ENCODE measurements at places on chromosomes 3 and 15. TPM values are rescaled to one million over a fixed set of nuclear protein-coding genes. Genes with fewer than 3 reads are reported as not detected.

- no peak for DNase-seq
Measured at GRCh38 chr3:133644768-133645167, 17.0 kb downstream of the TOPBP1 start.

GRCh38 chr3:150721285-150722130 lies 17.8 kb upstream of the ERICH6 start:
- DNase-seq = peak; percentile 82

DNA sequence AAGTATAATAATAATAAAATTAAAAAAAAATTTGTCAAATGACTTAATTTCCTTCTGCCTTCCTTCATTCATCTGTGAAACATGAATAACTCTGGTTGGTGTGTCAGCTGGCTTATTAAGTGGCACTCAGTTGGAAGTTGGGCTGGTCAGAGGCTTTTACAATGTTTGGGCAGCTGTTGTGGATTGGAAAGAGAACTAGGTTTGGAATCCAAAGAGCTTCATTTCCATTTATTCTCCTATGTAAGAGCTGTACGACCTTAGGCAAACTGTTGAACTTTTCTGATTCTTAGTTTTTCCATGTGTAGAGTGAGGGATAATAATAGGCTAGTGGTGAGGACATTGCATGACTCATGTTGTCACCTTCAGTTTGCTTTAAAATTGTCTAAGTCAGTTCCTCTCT lies 606.7 kb downstream of the PDCD6IP start:
- no peak for DNase-seq

DNA sequence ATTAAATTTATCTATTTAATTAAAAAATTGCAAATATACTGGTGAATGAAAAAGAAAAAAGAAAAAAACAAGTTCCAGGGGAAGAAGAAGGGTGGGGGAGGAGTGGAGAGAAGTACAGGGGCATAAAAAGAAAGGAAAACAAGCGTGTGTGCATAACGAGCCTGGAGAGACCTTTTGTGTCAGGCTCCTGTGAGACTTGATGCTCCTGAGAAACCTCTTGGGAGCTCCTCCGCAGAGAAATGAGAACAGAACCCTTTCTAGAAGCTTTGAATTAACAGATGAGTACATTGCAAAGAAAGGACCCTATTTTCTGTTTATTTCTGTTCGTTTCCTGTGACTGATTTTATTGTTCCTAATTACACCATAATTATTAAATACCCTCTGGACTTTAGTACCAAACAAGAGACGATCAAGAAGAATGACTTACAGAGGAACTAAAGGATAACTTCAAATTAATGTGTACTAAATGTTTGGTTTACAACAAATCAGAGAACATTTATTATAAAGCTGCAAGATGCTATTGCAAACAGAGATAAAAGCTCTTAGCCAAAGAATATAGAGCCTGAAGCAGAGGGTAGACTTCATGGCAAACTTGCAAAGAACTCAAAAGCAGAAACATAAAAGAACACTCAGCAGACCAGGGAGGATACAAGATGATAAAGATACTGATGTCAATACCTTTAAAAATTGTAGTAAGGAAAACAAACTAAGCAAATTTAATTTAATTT lies 74.7 kb downstream of the DPPA2 start:
- no peak for DNase-seq

DNA sequence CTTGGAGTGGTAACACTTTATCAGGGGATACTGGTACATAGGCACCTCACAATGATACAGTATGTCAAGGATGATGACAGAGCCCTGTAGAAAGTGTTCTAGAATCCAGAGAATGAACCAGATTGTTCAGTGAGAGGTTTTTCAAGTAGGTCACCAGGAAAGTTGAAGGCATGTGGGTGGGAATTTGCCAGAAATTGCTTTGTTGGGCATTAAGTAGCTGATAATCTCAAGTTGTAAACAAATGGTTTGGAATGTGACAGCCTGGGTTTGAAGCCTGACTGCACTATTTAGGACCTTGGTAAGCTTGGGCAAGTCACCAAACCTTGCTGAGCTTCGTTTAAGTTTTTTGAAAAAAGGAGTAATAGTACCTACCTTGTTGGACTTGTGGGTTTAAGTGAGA lies 12.5 kb downstream of the SLC35G2 start:
- no peak for DNase-seq

GRCh38 chr3:94293793-94294195 lies 230.9 kb downstream of the NSUN3 start:
- no peak for DNase-seq

- no peak for DNase-seq
Measured at GRCh38 chr3:189974359-189974758, 146.3 kb downstream of the P3H2 start.

GRCh38 chr3:148280623-148281242 lies 417.0 kb upstream of the AGTR1 start:
- DNase-seq = no peak

DNA sequence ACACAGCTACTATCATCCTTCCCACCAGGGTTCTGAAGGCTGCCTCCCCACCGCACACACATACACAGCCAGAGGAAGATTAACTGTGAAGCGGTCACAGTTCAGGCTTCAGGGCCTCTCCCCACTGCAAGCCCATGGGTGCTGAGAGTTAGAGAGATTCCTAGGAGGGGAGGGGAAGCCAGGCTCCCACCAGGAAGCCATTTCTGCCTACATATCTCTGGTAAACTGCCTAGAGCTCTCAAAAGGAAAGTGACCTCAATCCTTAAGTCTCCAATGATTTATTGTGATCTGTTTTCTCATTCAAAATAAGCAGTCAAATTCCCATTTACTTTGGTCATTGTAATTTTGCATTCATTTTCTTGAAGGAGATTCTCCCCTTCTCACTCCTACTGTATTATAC lies 141.0 kb upstream of the BNIP2 start:
- no peak for DNase-seq

- DNase-seq = no peak
Measured at GRCh38 chr15:83305704-83306291, 21.3 kb upstream of the BNC1 start.

GRCh38 chr15:47095833-47096232 lies 621.5 kb upstream of the SEMA6D start:
- DNase-seq = no peak

DNA sequence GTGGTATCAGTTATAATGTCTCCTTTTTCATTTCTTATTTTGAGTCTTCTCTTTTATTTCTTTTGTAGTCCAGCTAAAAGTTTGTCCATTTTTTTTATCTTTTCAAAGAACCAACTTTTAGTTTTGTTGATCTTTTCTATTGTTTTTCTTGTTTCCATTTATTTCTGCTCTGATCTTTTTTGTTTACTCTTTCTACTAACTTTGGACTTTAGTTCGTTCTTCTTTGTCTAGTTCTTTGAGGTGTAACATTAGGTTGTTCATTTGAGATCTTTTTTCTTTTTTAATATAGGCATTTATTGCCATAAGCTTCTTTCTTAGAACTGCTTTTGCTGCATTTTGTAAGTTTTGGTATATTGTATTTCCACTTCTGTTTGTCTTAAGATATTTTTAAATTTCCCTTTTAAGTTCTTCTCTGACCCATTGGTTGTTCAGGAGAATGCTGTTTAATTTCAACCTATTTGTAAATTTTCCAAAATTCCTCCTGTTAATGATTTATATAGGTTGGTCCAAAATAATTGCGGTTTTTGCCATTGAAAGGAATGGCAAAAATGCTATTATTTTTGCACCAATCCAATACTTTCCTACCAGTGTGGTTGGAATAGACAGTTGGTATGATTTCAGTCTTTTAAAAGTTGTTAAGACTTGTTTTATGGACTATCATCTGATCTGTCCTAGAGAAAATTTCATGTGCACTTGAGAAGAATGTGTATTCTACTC lies 51.2 kb downstream of the KAT2B start:
- no peak for DNase-seq

GRCh38 chr3:31184261-31185061 lies 290.0 kb upstream of the GADL1 start:
- DNase-seq = no peak

DNA sequence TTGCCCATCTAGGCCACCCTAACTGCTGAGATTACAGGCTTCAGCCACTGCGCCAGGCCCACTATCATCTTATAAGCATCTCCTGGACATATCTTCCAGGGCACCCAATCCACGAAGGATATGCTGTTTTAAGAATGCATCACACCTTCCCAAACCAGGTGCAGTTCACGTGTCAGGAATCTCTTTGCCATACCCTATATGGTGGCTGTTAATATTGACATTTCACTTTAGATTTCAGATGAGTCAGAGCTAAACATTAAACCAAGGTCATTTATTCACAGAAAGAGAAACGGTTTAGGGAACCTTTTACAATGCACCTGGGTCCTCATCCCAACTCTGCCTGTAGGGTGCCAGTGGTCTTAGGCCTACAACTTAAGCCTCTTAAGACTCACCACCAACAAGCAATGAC lies 85.7 kb downstream of the TBL1XR1 start:
- DNase-seq = no peak

DNA sequence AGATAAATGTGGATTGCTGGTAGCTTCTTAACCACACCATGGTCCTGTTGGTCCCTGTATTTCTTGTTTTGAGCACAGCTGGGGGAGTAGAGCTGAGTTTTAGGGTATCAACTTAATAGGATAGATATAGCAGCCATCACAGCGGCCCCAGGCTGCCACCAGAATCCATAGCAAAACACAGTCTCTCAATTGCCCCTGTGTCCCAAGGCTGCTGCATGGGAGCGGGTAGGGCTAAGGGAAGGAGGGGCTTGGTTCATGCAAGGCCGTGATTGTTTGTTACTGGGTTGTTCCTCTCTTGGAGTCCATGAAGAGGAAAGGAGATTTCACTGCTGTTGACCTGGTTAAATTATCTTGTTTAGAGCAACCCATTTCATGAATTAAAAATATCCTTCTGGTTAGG lies 22.1 kb downstream of the ARNT2 start:
- DNase-seq = no peak

DNA sequence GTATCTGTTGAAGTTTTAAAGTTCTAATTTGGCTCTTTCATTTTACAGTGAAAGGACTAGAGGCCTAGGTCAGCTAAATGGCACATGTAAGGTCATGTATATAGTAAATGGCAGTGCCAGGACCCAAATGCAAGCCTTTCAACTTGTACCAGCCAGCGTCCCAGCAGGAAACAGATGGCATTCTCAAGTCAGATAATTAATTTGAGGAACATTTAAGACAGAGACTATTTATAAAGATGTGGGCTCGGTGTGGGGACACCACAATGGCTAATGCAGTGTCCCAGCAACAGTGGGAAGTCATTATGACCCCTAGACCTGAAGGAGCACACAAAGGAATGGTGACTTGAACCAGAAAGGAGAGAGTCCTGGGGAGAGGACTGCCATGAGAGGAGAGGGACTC lies 6.1 kb downstream of the MINDY4B start:
- no peak for DNase-seq

- peak; percentile 70 for DNase-seq
Measured at GRCh38 chr15:81400640-81401236, 26.7 kb upstream of the TMC3 start.

- DNase-seq = peak; percentile 18
Measured at GRCh38 chr15:73244333-73244732, 124.4 kb downstream of the HCN4 start.

- DNase-seq = peak; percentile 46
Measured at GRCh38 chr3:31918179-31919150, 62.6 kb downstream of the OSBPL10 start.

DNA sequence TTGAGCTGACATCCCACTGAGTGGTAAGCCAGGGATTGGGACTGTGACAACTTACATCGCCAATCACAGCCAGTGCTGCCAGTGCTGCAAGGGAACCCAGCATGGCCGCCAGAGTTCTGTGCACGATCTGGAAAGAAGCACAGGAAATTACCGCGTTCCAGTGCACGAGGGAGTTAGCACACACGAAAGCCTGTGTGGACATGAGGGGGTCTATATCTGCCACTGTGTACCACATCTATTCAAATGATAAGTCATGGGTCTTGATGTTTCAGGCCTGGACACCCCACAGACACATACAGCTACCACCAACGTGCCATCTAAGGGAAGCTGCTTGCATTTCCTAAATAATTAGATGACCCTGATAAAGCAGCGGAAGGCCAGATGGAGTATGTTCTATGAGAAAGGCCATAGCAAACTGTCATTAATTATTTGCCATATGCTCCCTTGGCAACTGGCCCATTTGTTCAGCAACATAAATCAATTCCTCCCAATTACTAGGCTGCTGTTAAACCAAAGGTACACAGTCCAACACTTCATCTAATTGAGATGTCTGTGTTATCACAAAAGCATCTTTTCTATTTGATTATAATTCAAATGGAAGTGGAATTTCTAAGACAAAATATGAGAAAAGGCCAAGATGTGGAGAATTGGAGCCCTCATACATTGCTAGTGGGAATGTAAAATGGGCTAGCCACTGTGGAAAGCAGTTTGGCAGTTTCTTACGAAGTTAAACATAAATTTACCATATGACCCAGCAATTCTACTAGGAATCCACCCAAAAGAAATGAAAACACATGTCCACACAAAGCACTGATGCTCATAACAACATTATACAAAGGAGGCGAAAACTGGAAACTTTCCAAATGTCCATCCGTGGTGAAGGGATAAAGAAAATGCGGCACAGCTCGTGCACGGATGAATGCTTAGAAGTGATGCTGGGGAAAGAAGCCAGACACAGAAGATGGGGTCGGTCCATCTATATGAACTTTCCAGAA lies 108.3 kb downstream of the OCA2 start:
- DNase-seq = no peak

GRCh38 chr3:174000675-174001074 lies 603.1 kb downstream of the NLGN1 start:
- no peak for DNase-seq

GRCh38 chr3:194526164-194526563 lies 39.4 kb upstream of the ATP13A3 start:
- DNase-seq = no peak

- peak; percentile 59 for DNase-seq
Measured at GRCh38 chr15:96356494-96357455, 26.3 kb downstream of the NR2F2 start.

DNA sequence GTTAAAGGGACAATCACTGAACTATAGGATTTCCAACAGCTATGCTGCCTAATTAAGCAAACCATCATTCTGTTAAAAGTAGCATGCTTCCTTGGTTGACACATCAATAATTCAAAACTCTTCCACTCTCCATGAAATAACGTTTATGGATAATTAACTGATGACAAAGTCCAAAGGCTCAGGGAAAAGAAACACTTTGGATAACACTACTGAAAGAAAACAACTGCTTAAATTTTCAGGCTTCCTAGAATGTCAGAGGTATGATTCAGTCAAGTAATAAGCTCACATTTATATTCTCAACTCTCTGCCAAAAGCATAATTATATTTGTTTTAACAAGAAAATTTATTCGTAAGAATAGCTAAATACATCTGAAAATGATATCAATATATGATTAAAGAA lies 49.6 kb downstream of the WDR72 start:
- no peak for DNase-seq

GRCh38 chr15:91116113-91117067 lies 16.3 kb downstream of the SV2B start:
- no peak for DNase-seq

RGMA gene
- not detected for polyA plus RNA-seq

CASR gene
- polyA plus RNA-seq = not detected

CADPS gene
- 0.27 TPM for polyA plus RNA-seq

PRR20G gene
- not detected for polyA plus RNA-seq

KCNMB2 gene
- not detected for polyA plus RNA-seq

SGO1 gene
- polyA plus RNA-seq = 1.4 TPM

NEK10 gene
- polyA plus RNA-seq = 0.55 TPM

KLHL40 gene
- polyA plus RNA-seq = not detected

RARB gene
- not detected for polyA plus RNA-seq

ARL8B gene
- polyA plus RNA-seq = 22.6 TPM

STX19 gene
- polyA plus RNA-seq = not detected

ATP13A3 gene
- polyA plus RNA-seq = 6.1 TPM

NRROS gene
- 40.1 TPM for polyA plus RNA-seq
